ENCODE measurements at places on chromosomes 2 and 18.
A peak's percentile ranks its signal among the peaks of the same experiment; 100 is the strongest.

DNA sequence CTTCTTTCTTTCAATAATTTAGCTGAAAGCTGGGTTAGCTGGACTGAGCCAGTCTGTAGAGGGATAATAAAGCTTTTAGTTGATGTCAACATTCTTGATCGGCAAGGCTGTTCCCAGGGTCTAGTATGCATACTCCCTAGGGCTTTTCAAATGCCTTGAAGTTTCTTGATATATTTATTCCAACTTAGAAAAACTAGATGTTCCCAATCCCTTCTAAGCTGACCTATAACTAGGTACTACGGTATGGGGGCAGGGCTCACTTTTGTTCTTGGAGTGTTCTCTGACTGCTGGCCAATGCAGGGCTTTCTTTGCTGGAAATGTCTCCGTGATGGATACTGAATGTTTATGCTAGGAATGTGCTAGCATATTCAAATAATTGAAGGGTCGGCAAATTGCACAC is 258.6 kb upstream of the TANK start:
- no peak for DNase-seq

- DNase-seq, result no peak
Observed at GRCh38 chr2:227570615-227571014, 28.1 kb upstream of the SCYGR2 start.

DNA sequence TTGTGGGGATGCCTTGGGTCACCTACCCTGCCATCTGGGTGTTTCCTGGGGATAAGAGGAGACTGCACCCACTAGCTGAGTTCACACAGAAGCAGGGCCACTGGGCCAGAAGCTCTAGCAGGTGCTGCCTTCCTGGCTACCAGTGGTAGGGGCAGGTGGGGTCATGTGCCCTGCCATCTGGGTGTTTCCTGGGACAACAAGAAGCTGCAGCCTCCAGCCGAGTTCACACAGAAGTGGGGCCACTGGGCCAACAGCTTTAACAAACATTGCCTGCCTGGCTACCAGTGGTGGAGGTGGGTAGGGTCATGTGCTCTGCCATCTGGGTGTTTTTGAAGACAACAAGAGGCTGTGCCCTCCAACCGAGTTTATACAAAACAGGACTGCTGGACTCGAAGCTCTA is 282.2 kb upstream of the SYT4 start:
- DNase-seq, result no peak

- DNase-seq, result no peak
Observed at GRCh38 chr2:181372646-181373040, 84.5 kb upstream of the ITGA4 start.

DNA sequence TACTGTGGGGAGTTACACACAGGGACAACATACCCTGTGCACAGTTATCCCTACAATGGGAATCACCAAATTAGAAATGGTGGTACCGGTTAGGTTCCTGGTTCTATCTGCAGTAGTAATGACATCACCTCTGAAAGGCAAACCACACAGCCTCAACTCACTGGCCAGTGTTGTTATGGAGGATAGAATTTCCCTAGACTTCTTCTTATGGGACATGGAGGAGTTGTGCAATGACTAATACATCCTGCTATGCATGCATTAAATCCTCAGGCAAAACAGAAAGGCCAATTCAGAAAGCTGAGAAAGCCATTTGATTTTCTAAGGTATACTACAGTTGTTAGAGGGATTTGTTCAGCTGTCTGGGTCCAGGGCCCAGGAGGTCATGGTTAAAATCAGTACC is 439.3 kb downstream of the TMX3 start:
- DNase-seq, result peak; percentile 77

DNA sequence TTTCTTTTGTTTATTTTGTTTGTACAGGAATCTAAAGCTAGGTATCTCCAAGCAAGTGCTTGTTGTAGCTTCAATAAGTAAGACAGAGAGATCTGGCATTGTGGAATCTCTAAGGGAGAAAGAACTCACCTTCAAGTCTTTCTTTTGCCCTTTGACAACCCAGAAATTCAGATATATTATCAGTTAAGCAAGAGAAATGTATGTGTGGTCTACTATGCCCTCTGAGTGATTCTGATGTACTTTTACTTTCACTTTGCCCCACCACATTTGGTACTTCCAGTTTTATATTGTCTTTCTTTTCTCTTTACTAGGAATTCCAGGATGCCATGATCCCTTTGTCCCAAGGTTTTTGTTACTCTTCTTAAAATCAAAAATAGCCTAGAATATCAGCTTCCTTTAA is 259.6 kb upstream of the PIK3C3 start:
- DNase-seq, result no peak

DNA sequence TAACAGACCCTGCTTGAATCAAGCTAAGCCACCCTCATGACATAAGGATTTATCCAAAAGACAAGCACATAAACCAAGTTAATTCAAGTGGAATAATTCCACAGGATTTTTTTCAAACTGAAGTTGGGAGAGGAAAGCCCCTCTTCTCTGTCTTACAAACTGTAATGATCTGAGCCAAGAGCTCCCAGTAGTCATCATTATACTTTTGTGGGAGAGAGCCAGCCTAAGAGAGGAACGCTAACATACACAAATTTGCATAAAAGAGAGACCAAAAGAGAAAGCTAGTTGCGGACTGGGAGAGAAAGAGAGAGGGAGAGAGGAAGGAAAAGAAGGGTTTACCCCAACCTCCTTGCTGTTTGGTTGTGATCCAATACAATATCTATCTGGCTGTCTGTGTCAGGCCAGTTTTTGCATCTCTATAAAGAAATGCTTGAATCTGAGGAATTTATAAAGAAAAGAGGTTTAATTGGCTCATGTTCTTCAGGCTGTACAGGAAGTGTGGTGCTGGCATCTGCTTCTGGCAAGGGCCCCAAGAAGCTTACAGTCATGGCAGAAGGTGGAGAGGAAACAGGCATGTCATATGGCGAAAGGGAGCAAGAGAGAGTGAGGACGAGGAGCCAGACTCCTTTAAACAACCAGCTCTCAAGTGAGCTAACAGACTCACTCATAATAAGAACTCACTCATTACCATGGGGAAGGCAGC is 20.8 kb upstream of the PUM2 start:
- DNase-seq, result no peak

GRCh38 chr2:9010866-9011265 is 7.4 kb upstream of the MBOAT2 start:
- DNase-seq, result no peak

DNA sequence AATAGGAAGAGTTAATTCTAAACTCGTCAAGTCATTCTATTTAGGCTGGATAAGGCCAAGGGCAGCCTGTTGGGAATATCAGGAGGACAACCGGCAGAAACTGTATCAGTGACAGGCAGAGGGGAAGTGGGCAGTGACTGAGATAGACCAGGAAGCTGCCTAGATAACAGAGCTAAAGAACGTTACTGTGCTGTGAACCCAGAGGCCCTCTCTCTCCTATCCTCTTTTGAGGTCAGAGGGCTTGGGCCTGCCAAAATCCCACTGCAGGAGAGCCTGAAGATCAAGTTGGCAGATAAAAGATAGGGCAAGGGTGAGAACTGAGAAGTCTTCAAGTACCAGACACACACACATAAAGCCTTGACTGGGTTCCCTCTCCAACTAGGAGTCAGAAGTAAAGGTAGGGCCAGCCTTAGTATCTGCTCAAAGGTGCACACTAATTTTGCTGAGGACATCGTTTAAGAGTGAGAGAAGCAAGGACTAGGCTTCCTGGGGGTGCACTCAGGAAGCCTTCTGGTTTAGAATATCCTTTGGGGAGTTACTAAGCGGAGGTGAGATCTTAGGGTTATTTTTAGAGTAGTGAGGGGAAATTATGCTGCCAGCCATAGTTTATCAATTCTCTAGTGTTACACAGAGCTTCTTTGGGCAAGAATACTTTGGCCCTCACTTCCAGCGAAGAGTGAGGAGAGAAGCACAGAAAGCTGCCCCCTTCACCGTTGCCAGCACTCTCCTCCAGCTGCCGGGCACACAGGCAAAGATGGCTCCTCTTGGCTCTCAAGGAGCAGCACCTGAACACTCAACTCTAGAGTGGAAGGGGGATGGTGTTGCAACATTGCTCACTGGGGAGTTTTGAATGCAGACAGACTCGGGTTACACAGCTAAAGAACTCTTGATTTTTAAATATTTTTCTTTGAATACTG is 9.8 kb downstream of the CAVIN2 start:
- no peak for DNase-seq

- DNase-seq, result no peak
Observed at GRCh38 chr2:3747826-3748225, 44.5 kb downstream of the DCDC2C start.

- no peak for DNase-seq
Observed at GRCh38 chr2:159640176-159640575, 23.8 kb upstream of the BAZ2B start.

DNA sequence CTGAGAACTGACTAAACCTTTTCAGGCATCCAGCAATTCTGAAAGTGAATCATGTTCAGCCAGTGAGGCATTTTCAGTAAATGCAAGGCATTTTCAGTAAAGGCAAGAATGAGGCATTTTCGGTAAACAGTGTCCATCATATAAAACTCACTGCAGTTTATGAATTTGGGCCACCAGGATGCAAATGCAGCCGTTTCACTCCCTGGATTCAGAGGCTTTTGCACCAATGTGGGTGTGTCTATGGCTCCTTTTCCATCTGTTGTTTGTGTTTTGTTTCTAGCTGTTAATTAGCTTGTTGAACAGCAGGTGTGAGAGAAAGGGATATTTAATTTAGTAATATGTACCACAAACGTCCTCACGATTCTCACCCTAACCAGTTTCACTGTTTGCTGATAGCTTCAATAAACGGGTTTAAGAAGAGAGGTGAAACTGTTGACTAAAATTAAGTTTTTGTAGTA is 116.3 kb upstream of the PGAP1 start:
- DNase-seq, result no peak

DNA sequence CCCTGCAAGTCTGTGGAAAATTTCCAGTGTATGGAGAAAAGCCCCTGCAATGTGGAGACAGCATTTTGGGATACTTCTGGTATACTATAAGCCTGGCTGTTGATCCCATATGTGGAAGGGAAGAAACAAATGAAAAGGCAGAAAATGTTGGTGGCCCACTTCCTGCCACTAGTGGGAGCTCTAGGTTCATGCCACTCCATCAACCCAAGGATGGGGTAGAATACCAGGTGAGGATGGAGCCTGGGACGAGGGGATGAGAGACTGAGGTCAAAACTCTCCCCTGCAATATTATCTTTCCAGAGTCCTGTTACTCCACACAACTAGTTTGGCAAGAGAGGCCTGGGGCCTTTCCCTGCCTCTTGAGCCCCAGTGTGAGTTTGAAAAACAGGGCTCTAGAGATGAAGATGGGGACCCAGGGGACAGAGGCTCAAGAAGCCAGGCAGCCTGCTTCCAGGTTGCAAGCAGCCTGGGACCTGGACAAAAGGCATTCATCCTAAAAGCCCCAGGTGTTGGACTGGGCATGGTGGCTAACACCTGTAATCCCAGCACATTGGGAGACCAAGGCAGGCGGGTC is 31.9 kb downstream of the BMP10 start:
- DNase-seq, result no peak

DNA sequence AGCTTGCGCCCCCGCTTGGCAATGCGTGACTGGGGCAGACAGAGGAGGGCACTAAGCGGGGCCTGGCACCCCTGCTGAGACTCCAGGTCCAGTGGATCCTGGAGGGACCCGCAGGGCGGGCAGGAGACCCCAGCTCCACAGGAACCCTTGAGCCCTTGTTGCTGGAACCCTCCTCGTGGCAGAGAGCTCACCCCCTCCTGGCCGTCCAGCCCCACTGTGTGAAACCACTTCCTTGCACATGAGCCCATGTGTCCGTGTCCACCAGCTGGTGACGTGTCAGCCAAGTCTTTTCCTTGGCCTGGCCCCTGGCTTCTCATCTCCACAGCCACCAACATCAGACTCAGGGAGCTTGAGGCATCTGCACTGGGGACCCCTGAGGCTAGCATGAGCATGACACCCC is 38.0 kb downstream of the BIN1 start:
- DNase-seq, result no peak

DNA sequence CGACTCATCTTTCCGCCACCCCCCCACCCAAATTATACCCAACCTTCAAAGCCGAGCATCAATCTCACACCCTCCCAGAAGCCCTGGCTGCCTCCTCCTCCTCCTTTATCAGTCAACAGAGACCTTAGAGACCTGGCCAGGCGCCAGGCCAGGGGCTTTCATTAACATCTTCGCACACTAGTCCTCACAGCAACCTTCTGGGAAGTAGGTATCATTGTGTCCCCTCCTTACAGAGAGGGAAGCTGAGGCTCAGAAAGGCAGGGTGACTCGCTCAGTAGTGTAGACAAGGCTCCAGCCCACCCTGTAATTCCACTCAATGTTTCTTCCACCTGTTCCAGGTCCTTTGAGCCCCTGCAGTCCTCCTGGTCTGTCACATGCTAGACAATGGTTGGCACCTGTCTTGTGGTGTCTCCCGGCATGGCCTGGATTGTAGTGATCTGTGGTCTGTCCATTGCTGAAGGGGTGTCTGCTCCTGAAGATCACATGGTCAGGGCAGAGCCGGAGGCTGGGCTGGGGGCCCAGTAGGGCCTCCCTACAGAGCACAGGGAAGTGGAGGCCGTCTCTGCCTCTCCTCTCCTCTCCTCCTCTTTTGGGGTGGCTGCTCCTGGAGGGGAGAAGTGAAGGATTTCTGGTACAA is 36.0 kb downstream of the KLHL29 start:
- DNase-seq, result no peak

DNA sequence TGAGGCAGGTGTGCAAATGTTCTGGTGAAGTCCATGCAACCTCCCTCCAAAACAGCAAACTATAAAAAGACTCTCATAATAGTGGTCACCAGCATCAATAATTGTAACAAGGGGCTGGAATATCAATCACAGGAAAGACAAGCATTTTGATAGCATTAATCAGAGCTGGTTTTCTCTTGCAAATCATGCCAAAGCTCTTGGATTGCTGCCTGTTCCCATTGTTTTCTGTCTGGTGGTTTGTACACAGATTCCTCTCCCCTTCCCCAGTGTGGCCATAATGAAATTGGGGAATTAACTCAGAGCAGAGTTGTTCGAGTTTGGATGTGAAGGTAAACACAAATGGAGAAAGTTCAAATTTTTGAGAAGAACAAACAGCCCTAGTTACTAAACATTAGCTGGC is 134.2 kb downstream of the CDCA7 start:
- DNase-seq, result no peak

- no peak for DNase-seq
Observed at GRCh38 chr18:63232826-63233225, 86.7 kb downstream of the BCL2 start.

DNA sequence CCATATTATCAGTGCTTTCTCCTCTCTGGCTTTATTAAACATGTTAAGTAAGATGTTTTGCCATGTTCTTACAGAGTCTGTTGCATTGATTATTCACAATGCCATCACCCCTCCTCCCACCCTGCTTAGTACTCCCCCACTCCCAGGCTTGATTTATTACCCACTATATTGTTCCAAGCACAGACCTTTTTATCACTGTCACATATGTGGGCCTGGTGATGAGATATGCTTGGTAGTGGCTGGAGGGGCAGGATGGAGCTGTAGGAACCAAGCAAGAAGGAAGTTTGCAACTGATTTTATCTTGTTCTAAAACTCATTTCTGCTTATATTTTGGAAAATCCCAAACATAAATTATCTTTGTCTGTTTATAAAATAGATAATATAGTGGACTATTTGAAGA is 748.2 kb upstream of the CELF4 start:
- no peak for DNase-seq

Measured in RCC 7860 (cell line).